Heart right ventricle (tissue), 16 donors: ENCODE measurements at places on chromosomes 7 and 10.

- no peak for DNase-seq
Observed at GRCh38 chr10:21138769-21139340, 241.7 kb upstream of the NEBL start.

GRCh38 chr7:16660702-16661464, 14.9 kb downstream of the BZW2 start:
- DNase-seq, result no peak

DNA sequence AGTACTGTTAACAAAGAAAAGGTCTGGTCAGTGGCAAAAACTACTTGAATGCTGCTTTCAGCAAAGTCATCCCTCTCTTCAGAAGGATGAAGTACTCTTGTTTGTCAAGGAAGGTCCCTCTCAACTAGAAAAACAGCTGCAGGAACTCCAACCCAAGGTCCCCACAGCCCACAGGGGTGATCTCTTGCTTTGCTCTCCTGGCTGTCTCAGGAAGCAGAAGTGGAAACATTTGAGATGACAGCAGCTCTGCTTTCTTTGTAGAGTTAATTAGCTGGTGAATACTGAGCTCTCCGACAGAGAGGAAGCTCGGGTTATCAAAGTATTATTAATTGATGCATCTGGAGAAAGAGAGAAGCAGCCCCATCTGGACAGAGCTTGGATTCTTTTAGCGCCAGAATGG, 25.4 kb upstream of the LRGUK start:
- DNase-seq, result no peak

DNA sequence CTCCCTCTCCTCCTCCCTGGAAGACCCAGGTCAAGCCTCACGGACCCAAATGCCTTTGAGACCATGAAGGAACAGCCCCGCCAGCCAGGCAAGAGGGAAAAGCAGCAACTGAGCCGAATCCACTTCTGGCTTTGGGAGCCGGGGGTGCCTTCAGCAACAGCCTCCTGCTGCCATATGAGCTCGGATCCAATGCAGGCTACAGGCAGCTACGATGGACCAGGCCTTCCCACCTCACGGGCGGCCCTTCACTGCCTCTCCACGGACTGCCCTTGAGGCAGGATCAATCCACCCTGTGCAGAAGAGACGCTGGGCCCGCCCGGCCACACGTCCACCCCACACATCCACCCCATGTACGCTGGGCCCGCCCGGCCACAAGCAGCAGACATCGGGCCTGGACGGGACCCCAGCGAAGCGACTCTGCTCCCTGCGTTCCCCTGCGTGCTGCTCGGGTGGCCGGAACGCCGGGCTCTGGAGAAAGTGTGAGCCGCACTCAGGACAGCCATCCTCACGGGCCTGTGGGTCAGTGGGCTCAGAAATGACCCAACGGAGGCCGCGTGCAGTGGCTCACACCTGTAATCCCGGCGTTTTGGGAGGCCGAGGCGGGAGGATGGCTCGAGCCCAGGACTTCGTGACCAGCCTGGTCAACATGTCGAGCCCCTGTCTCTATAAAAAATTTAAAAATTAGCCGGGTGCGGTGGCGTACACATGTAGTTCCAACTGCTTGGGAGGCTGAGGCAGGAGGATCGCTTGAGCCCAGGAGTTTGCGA, 82.0 kb downstream of the FOXL3 start:
- DNase-seq, result no peak

GRCh38 chr7:129553899-129554461, 51.6 kb downstream of the SMKR1 start:
- no peak for DNase-seq

DNA sequence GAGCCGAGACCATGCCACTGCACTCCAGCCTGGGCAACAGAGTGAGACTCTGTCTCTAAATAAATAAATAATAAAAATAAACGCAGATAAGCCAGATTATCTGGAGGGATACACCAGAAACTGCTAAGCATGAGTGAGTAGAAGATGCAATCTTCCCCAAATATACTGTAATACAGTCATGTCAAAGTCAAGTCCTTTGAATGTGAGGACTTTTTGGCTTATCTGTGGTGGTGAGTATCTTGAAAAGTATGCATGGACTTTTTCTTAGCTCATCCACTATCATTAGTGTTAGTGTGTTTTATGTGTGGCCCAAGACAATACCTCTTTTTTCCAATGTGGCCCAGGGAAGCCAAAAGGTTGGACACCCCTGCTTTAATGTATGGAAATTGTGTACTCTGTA, 44.7 kb upstream of the PITRM1 start:
- no peak for DNase-seq

DNA sequence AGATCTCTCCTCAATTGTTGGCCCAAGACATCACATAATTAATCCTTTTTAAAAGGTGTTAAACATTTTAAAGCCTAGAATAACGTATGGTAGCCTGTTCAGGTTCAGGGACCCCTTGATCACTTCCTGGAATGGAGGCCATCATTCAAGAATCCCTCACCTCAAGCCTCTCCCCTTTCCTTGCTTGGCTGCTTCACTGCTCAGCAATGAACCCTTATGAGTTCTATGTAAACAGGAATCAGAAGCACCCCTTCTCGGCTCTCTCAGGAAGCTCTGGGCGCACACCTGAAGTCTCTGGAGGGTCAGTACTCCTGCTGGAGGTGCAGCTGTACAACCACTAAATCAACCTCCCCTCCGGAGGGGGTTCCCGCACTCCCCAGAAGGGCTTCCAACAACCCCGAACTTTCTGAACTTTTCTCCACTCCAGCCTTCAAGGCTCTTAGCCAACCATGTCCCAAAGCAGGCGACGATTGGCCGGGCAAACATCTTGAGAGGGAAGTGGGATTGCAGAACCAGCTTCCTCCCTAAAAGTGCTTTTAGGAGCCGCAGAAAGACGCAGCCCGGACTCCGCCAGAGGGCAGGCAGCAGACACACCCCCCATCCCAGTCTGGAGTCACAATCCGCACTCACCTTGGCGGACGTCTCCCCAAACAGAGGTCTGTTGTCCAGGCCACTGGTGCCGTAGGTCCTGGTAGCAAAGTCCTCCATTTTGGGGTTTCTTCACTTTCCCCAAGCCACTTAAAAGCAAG, 562 bp downstream of the TMEM243 start:
- peak; percentile 57 for DNase-seq

- DNase-seq, result no peak
Observed at GRCh38 chr7:151018421-151019129, 5.7 kb downstream of the ATG9B start.

- no peak for DNase-seq
Observed at GRCh38 chr10:17354781-17355180, 99.6 kb downstream of the ST8SIA6 start.

GRCh38 chr10:8004469-8005000, 50.0 kb upstream of the GATA3 start:
- no peak for DNase-seq

DNA sequence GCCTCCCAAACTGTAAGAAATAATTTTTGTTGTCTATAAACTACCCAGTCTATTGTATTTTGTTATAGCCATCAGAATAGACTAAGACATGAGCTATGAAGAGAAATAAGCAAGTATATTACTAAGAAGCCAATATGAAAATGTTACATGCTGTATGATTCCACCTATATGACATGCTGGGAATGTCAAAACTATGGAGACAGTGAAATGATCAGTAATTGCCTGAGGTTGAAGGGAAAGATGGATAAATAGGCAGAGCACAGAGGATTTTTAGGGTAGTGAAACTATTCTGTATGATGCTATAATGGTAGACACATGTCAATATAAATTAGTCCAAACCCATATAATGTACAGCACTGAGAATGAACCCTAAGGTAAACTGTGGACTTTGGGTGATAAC, 261.3 kb upstream of the PCDH15 start:
- DNase-seq, result no peak

DNA sequence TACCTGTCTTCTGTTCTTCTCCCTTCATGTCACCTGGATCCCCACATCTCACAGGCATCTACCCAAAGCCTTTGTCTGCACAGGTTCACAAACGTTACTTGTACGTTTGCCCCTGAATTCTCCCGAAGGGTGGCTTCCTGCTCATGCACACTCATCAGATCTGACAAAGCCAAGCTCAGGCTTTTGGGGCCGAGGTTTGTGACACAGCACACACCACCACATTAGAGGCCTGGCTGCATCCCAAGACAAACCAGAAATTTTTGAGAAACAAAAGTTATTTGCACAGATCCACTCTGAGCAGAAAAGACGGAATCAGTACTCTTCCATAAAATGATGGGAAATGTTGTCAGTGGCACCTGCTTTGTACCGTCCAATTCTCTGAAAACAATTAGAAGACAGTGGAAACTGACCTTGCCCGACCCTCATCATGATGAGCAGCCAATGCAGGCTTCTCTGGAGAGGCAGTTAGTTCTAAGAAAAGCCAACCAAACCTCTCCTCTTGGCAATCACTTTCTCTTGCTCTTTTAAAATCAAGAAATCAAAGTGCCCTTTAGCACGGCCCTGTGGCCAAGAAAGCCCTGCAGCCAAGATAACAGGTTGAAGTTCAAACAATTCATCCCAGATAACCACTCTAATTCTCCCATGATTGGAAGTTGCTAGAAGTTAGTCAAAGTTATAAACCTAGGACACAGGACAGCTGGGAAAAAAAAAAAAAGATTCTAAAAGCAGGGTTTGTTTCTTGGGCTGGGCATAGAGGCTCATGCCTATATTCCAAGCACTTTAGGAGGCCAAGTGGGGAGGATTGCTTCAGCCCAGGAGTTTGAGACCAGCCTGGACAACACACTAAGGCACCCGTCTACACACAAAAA, 13.6 kb upstream of the SVIL start:
- DNase-seq, result no peak
